Stimulated activated CD8-positive, alpha-beta memory T cell treated with anti-CD3 and anti-CD28 coated beads, Interleukin-4, amount 100 ng/mL, for 48 hours (primary cell): ENCODE measurements at places on chromosomes 1 and 21.

DNA sequence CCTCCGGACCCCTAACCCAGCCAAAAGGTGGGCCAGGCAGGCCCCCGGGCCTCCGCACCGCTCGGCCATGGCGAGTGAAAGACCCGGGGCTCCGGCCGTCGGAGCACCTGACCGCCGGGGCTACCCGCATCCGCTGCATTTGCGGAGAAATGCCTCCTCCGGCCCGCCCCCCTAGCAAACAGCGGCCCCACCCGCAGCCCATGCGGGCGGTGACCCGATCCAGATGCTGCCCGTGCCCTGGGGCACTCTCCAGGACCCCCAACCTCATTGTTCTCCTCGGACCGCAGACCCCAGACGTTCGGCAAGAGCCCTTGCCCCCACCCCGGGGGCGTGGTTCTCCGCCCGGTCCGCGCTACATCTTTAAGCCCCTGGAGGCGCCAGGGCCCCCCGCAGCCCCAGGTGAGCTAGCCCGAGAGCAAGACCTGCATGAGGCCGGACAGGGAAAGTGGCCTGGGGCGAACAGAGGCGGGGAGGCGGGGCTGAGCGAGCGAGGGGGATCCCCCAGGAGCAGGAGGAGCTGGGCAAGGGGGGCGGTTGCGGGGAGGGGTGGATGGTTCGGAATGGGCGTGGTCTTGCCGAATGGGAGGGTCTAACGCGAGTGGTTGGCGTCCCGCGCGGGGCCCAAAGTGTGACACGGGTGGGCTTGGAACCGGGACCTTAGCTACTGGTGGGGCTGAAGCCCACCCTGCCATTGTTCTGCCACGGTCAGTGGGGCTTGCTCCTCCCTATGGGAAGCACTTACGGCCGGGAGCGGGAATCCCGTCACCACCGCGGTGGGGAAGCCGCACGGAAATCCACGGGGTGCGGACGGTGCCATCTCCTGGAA lies 6.3 kb upstream of the CRYBG2 start:
- peak; percentile 75 for DNase-seq

DNA sequence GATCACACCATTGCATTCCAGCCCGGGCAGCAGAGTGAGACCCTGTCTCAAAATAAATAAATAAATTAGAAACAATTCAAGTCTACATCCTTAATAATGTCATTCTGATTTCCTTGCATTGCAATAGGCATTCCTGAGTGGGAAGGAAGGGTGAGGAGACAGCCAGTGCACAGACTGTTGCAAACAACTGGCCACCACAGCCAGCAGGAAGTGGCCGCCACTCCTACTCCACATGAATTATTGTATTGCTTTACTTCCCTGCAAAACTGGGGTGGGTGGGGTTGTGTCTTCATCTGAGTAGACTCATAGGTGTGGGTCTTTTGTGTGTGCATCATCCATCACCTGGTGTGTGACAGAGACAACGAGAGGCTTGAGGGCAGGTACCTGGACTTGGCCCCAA lies 60.1 kb downstream of the OPTC start:
- no peak for DNase-seq

DNA sequence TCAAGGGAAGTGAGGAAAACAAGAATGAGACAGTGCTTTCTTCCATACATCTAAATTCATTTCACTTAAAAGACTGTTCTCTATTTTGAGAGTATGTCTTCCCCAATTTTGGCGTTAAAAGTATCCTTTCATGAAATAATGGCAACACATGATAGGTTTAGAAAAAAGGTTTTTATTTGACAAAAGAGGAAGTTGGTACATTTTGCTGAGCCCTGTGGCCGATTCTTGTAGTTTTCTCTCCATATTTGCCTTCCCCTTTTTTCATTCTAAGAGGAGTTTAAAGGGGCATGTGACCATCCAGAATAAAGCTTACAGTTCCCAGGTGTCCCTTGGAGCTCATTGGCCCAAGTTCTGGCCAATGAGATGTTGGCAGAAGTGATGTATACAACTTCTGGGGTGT lies 140.4 kb upstream of the KCNE2 start:
- DNase-seq: no peak

DNA sequence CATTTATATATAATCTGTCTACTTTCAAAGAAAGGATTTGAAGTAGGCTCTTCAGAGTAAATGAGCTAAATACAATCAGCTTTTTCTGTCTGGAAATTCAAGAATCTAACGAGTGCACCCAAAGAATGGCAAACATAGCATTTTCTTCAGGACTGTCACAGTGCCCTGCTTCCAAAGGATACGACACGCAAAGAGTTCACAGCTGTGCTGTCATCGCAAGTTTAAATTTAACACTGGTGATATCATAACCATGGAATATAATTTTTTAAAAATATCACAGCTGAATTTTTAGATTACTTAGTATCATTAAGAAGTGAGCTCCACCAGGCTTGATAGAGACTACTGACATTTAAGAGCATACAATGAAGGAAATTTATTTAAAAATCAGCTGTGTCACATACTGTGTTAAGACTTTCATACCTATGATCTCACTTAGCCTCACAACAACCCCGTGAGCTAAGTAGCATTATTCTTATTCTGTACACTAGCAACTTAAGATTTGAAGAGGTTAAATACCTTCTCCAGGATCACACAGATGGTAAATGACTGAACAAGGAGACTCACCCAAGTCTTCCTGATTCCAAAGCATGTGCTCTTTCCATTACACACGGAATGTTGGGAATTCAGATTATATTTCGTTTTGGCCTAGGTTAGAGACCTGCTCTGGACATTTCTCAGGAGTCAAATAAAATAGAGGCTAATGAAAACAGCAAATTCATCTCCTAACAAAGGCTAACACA lies 46.2 kb upstream of the PRRX1 start:
- DNase-seq: no peak

DNA sequence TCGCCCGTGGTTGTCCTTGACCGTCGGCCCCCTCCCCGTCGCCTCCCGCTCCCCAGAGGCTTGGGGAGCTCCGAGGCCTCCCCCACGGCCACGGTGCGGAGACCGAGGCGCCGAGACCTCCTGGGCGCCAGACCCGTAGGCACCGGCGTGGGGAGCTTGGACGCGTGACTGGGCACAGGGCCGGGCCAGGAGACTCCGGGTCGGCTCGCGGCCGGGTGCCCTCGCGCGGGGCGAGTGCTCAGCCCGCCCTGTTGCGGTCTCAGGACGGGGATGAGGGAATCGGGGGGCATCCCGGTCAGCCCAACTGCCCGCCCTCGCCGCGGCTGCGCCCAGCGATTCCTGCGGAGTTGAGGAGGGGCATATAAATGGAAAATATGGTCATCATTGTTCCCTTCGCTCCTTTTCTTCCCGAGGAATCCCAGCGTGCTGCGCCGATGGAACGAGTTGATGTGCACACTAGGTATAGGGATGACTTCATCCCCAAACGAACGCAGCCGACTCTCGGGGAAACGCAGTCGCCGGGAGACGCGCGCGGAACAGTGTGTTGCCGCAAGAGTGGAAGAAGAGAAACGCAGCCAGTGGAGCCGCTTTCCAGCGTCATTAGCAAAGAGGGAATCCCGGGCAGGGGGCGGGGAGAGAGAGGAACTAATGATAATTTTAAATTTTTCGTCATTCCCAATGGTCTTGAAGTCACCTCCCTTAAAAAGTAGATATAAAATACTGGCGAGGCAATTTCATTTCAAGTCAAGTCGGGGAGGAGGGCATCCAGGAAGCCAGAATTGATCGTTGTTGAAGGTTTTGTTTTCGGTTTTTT lies 747 bp upstream of the ENAH start:
- peak; percentile 47 for DNase-seq

GRCh38 chr21:45644041-45644906 lies 749 bp downstream of the PCBP3 start:
- DNase-seq: no peak

DNA sequence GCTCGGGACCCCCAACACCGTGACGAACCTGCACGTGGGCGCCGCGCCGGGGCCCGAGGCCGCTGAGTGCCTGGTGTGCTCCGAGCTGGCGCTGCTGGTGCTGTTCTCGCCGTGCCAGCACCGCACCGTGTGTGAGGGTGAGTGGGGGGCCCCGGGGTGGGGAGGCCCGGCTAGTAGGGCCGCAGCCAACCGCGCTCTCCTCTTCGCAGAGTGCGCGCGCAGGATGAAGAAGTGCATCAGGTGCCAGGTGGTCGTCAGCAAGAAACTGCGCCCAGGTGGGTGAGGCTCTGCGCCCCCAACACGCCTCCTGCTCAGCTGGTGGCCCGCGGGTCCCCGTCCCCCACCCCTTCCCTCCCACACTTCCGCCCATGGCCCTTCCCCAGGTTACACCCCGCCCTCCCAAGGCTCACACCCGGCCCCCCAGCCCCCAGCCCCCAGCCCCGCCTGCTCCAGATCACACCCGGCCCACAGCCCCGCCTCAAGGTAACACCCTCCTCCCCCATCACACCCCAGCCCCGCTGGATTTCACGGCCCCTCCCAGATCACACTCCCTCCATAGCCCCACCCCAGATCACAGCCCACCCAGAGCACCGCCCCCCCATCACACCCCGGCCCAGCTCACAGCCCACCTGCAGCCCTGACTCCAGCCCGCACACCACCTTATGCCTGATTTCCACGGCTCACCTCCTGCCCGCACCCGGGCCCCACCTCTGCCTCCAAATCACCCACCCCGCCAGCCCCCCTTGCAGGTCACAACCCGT lies 2.4 kb upstream of the MMP23B start:
- DNase-seq: peak; percentile 77

GRCh38 chr21:43345746-43346409 lies 81.1 kb downstream of the SIK1 start:
- peak; percentile 54 for DNase-seq

DNA sequence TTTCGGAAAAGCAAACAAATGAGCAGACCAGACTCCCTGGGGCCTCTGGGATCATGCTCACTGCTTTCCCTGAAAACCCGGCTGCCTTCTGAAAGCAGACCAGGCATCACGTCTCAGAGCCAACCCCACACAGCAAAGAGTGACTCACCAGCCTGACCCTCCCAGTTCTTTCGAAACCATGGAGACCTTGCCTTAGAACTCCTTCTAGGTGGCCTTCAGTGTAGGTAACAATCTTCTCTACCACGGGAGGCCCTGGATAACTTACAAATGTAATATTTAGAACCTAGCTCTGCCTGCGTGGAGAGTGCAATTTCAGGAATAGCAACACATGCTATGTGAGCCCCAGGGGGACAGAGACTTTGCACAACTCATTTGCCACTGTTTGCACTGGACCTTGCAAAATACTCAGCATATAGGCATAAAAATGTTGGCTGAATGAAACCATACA lies 105.2 kb downstream of the SUSD4 start:
- no peak for DNase-seq

GRCh38 chr1:76668046-76668445 lies 199.2 kb upstream of the ST6GALNAC5 start:
- no peak for DNase-seq

GRCh38 chr1:114384922-114385321 lies 126.1 kb downstream of the TRIM33 start:
- no peak for DNase-seq

GRCh38 chr1:217622042-217622441 lies 8.8 kb downstream of the GPATCH2 start:
- DNase-seq: no peak
